ENCODE measurements at places on chromosomes 2 and 18. TPM values are rescaled to one million over a fixed set of nuclear protein-coding genes. Genes with fewer than 3 reads are reported as not detected.

- no peak for DNase-seq
These were observed 330.5 kb downstream of the FIGN start for GRCh38 chr2:163405298-163405697.

- DNase-seq: no peak
These were observed 260.3 kb upstream of the EPAS1 start for GRCh38 chr2:46036929-46037328.

DNA sequence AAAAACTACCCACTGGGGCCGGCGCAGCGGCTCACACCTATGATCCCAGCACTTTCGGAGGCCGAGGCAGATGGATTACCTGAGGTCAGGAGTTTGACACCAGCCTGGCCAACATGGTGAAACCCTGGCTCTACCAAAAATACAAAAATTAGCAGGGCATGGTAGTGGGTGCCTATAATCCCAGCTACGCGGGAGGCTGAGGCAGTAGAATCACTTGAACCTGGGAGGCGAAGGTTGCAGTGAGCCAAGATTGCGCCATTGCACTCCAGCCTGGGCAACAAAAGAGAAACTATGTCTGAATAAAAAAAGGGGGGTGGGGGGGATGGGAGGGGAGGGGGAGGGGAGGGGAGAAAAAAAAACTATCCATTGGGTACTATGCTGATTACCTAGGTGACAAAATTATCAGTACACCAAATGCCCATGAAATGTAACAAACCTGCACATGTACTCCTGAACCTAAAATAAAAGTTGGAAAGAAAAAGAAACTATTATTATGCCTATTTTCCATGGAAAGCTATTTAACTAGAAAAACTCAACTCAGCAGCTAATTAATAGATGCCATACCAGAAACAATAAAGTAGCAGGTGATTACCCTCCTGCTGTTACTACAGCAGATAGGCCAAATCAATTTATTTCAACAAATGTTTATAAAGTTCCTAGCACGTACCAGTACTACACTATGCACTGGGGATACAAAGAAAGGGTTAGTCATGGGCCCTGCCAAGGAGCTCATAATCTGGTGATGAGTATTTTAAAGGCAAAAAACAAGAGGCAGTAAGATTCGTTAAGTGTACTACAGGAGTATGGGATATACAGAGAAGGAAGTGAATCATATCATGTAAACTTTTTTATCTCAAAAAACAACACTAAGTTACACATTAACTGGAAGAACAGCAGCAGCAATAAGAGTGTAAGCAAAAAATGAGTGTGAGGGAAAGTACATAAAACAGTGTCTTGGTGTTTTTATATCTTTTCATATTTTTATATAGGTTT is 112.8 kb upstream of the SLC39A10 start:
- peak; percentile 71 for DNase-seq

DNA sequence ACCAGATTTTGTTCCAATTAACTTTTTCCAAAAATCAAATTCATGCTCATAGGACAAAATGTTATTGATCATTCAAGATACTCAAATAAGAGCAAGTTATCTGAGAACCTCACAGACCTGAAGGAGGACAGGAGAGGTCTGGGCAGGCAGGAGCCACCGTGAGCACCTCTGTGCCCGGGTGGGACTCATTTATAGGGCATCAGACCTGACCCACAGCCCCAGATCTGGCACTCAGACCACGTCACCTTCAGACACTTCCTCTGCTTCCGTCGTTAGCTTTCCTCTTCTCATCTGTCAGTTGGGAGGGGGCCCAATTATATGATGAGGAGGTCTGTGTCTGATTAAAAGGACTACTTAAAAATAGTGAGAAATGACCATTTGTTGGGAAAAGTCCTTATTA is 169.4 kb downstream of the EIPR1 start:
- DNase-seq: no peak

The NTSR2 gene
- not detected for polyA plus RNA-seq

The DSEL gene
- 0.17 TPM for polyA plus RNA-seq

All from A549 (cell line).